CD4-positive, CD25-positive, alpha-beta regulatory T cell (primary cell): ENCODE measurements at places on chromosomes 1 and 21.

DNA sequence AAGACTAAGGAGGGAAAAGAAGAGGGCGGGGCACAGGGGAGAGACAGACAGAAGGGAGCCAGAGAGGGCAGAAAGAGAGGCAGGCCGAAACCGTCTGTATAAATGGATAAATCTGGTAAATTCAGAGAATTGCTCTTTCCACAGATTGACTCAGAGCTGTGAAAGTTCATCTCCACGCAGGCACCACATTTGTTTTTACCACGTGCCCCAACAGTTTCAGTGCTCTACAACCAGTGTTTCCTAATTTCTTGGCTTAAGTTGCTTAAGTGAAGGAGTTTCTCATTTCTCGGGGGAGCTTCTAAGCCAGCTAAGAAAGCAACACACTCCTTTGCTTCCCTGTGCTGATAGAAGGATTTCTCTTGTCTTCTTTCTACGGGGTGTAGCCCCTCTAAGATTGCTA is 87.1 kb downstream of the ENAH start:
- DNase-seq, result no peak

DNA sequence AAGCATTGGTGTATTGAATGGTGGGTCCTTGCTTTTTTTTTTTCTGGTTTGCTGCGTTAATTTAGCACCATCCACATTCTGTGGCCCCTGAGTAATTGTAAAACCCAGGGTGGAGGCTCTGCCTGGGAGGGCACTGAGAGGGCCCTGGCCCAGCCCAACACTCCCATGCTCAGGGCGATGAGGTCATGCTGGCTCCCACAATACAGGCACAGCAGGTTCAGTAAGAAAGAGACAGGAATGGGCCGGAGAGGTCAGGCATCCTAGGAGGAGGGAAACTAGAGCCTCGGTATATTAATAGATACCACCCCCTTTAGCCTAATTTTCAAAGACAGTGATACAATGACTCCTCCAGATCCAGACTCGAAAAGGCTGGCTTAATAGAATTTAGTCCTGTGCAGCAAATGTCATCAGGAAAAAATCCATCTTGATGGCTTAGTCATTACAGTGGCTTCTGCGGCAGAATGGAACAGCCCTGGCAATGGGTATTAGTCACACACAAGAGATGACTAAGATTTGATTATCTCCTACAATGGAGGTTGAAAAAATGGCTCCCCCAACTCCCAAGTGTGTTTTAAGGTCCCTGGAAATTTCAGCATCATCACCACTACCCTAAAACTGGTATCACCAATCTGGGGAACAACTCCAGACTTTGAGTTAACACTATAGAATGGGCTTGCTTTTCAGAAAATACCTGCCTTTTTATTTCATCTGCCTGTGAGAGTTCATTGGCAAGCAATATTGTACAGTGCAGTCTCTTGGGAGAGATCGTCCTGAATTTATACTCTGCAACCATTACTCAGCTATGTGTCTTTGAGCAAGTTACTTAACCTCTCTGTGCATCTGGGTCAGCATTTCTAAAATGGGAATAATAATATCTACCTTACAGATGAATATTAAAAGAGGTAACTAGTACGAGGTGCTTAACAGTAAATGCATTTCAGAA is 43.9 kb upstream of the LYST start:
- DNase-seq, result no peak

DNA sequence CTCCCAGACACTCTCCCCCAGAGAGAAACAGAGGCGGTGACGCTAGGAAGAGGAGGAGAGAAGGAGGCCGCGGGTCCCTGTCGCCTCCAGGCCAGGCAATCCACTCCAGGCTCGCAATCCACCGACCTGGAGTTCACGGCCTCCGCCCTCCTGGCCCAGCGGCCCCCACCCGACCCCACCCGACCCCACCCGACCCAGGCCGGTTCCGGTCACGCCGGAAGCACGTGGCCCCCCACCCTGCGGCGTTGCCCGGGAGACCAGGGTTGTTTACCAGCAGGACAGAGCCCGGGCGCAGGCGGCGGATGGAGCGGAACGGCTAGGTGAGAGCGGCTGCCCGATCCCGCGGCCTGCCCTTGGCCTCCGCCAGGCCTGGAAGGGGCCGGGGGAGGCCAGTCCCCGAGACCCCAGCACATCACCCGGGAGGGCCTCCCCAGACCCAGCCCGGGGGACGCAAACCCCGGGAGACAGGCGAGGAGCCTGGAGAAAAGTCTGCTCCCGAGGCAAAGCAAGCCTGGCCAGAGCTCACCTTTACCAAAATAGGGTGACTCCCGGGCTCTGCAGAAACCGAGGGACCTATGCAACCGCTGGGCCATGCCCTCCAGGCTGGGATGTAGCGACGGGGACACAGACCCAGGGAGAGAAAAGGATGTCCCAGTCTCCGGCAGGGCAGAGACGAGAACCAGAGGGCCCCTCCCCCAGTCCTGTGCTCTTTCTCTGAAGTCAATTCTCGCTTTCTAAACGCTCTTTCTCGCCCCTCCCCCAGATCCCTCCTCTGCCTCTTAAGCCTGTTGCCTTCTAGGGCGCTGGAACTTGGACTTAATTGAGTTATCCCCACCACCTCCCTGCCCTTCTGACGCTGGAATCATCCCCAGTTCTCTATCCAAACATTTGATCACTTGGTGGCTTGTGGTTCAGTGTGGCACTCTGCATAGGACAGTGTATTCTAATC is at the start of the genes PLA2G2C and UBXN10:
PLA2G2C (minus strand) TSS at position 685 of the 949 bp plus-strand sequence. CDS start 9,155 bp downstream, outside the sequence.
UBXN10 (plus strand) TSS at position 263 of the 949 bp plus-strand sequence. CDS start 4,466 bp downstream, outside the sequence.
- DNase-seq, result peak; percentile 76

- DNase-seq, result no peak
Measured at GRCh38 chr1:178119628-178120027, 25.7 kb downstream of the RASAL2 start.

GRCh38 chr1:8903908-8904650 is 25.6 kb upstream of the ENO1 start:
- DNase-seq, result no peak

- peak; percentile 87 for DNase-seq
Measured at GRCh38 chr1:116377541-116378529, 4.8 kb downstream of the ATP1A1 start.

GRCh38 chr1:25028907-25029599 is 99.0 kb upstream of the RUNX3 start:
- no peak for DNase-seq

DNA sequence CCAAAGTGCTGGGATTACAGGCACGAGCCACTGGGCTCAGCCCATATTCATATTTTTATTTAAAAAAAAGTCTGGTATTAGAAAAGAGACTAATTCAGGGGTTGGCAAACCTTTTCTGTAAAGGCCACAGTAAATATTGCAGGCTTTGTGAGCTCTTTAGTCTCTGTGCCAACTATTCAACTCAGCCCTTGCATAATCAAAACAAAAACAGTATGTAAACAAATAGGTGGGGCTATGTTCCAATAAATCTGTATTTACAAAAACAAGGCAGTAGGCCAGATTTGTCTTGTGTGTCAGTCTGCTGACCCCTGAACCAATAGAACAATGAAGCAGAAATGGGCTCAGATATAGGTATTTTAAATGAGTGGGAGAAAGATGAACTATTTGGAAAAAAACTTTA is 49.3 kb downstream of the CDC42BPA start:
- no peak for DNase-seq
